ENCODE measurements at places on chromosomes 1 and 21.
A peak's percentile ranks its signal among the peaks of the same experiment; 100 is the strongest.

- DNase-seq: no peak
Observed at GRCh38 chr21:38494703-38495102, 3.6 kb downstream of the ERG start.

DNA sequence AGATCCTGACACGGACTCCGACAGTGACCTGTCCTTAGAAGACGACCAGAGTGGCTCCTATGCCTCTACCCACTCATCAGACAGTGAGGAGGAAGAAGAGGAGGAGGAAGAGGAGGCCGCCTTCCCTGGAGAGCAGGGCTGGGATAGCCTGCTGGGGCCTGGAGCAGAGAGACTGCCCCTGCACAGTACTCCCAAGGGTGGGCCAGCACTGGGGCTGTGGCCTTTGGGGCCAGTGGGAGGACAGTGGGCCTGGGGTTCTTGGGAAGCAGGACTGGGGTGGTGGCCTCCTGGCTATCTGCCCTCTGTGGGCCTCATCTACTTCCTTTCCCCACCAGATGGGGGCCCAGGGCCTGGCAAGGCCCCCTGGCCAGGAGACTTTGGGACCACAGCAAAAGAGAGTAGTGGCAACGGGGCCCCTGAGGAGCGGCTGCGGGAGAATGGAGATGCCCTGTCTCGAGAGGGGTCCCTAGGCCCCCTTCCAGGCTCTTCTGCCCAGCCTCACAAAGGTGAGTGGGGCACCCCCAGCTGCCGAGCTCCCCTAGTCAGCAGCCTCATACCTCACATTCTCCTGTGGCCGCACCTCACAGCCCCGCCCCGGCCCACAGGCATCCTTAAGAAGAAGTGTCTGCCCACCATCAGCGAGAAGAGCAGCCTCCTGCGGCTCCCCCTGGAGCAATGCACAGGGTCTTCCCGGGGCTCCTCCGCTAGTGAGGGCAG is 10.0 kb downstream of the PSRC1 start:
- DNase-seq: no peak

DNA sequence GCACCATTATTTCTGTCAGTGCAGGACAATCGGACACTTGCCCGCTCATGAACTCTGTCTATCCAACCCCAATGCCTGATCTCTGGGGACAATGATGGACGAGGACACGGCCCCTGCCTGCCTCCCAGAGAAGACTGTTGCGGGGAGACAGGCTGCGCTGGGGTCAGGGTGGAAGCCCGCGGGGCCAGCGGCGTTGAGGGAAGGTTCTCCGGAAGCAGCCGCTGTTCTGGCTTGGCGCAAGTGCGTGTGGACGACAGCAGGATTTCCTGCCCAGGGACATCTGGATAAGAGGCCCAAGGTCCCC is 18.8 kb downstream of the RHBG start:
- DNase-seq: no peak

DNA sequence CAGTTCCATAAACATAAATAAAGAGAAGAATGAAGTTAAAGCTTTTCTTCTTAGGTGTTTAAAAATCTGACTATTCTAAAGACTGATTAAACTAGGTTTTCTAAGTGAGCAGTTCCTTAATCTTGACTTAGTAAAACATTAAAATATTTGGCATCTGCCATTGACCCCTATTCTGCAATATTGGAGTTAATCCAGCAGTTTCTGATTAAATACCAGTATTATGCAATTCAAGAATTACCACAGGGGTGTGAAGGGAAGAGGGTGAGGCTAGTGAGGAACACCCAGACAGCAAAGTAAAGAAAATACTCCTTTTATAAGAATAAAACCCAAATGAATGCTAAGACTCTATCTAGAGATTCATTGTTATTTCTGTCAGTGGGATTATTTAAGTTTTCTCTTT is 40.9 kb downstream of the CLIC4 start:
- no peak for DNase-seq

- DNase-seq: no peak
Observed at GRCh38 chr1:202662081-202662480, 48.2 kb downstream of the SYT2 start.

DNA sequence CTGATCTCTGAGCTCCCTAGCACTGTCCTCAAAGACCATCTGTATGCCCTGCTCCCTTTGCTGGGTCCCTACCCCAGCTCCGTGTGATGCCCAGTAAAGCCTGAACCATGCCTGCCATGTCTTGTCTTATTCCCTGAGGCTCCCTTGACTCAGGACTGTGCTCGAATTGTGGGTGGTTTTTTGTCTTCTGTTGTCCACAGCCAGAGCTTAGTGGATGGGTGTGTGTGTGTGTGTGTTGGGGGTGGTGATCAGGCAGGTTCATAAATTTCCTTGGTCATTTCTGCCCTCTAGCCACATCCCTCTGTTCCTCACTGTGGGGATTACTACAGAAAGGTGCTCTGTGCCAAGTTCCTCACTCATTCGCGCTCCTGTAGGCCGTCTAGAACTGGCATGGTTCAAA is 5.7 kb downstream of the GSTM5 start:
- no peak for DNase-seq

DNA sequence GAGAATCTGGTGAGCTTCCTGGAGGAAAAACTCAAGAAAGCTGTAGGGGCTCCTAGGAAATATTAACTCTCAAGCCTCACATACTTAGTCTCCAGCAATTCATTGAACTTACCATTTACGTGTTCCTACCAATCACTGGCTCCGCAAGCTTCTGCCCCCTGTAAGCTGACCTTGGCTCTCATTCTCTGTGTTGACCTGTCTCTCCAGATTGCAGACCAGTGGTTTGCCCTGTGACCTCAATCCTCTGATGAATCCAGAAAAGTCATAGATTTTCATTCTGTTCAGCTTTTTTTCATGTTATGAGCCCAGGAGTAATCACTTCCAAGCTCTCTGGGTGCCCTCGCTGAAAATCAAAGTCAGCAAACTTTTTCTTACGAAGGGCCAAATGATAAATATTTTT is 241.9 kb downstream of the DSCAM start:
- no peak for DNase-seq

DNA sequence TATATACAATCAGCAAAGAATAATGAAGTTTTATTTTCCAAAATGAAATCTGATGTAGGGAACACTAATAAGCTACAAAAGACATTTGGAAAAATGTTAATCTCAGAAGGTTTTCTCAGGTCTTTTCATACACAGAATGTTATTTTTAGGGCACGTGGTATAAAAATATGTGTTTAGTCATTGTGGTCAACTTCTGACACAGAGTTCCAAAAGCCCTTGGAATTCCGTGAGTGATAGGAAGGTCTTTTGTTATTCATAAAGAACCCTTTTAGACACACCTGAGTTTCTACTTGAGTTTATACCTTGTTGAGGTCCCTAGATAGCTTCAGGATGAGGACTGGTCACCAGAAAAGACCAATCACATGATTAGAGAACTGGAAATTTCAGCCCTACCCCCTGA is 277.6 kb upstream of the NCAM2 start:
- DNase-seq: peak; percentile 42

GRCh38 chr1:220824031-220824989 is 37.6 kb downstream of the MTARC1 start:
- DNase-seq: no peak

GRCh38 chr1:195714248-195714647 is 894.0 kb downstream of the KCNT2 start:
- peak; percentile 18 for DNase-seq

- no peak for DNase-seq
Observed at GRCh38 chr1:150408800-150409199, 44.9 kb downstream of the RPRD2 start.

DNA sequence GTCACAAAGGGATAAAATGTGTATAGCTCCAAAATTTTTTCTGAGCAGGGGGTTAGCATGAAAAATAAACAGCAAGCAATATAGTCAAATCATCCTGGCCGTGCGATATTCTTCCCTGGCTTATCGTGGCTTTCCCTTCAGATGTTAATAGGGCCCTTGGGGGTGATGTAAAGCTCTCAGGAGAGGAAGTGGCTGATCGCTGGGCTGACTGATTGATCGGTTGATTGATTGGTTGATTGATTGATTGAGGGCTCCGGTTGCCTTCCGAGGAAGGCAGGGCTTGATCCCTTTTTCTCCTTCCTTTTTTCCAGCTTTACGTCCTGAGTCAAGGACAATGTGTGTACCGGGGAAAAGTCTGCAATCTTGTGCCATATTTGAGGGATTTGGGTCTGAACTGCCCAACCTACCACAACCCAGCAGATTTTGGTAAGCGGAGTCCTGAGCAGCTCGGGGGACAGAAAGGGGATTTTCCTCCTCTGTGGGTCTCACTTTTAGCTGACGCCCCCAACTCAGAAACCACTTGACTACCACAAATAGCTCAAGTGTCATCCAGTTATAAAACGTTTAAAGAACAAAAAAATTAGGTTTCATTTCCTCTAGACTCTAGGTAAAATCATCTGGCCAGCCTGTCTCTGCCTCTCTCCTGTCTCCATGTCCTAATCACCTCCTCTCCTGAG is 29.5 kb downstream of the TFF3 start:
- no peak for DNase-seq

DNA sequence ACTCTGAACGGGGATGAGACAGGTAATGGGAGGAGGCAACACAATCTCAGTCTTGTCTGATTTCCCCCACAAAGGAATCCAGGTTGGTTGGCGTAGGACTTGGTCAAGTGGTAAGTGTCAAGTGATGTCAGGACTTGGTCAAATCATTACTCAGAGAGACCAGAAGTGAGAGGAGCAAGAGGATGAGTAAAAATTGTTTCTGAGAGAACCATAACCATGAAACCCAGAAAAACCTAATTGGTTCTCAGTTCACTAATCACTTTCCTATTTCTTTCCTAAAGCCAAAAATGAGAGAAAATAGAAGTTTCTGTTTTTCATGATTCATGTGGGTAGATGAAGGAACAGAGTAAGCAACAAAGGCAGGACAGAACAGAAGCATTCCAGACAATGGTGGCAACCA is 5.0 kb downstream of the PHC2 start:
- DNase-seq: no peak

DNA sequence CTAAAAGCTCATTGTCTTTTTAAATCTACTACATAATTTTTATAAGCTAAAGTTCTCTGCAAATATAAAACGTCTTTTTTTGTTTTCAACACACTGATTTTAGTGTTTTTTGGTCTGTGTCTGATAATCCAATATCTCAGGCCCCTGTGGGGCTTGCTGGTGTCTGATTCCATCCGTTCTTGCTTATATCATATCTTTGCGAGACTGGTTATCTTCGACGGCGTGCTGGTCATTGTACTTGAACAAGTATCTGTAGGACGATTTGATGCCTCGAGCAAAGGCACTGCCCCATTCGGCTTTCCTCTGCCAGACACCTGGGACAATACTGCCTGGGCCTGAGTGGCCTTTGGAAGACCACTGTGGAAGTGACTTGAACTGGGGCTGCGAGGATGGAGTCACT is 18.4 kb upstream of the TTLL10 start:
- DNase-seq: no peak

- DNase-seq: no peak
Observed at GRCh38 chr1:160795951-160796383, at the start of gene LY9. TSS of gene LY9 (plus strand) at chr1:160796174. CDS start at chr1:160796188, 14 bp downstream.

DNA sequence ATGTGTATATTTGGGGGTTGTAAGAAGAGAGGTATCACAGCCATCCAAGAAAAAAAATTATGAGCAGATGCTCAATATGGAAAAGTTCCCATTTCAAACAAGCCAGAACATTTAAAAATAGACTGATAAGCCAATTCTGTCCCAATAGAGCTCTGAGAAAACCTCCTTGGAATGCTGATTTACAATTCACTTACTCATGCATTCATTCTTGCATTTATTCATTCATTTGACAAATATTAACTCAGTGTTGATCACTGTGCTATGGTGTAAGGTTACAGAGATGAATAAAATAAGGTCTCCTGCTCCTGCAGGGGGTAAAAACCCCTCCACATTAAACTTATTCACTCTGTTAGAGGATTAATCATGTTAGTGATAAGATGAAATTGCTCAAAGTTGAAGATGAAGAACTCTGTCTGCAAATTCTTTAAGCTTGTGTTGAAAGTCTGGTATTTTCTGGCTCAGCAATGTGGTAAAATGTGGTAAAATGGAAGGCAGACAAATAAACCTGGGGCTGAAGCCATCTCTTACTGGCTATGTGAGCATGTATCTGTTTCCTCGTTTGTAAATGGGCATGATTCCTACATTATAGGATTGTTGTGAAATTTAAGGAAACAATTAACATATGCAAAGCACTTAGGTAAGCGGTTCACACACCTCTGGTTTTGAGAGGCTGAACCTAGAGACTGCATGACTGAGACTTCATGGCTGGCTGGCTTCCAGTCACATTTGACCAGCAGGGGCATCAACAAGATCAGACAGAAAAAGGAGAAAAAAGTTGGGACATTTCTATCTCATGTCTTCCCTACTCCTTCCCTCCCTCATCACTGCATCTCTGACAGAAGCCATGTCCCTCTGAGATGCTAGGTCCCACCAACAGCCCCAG is 45.0 kb upstream of the DAB1 start:
- peak; percentile 40 for DNase-seq

- no peak for DNase-seq
Observed at GRCh38 chr1:246281639-246282038, 225.4 kb downstream of the SMYD3 start.

DNA sequence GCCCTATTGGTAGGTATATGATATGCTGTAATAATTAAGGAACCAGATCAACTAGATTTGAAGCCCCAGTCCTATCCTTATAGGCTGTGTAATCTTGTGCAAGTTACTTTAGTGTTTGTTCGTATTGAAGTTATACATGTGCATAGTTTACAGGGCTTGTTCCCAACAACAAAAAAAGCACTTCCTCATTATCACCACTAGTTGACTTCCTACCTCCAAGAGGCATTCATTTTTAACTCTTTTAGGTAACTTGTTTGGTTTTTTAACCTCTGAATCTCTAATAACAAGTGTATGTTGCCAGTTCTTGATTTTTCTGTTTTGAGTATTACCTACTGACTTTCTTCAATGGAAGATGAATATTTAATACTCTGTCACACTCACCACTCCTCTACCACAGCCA is 71.9 kb downstream of the ST3GAL3 start:
- no peak for DNase-seq

DNA sequence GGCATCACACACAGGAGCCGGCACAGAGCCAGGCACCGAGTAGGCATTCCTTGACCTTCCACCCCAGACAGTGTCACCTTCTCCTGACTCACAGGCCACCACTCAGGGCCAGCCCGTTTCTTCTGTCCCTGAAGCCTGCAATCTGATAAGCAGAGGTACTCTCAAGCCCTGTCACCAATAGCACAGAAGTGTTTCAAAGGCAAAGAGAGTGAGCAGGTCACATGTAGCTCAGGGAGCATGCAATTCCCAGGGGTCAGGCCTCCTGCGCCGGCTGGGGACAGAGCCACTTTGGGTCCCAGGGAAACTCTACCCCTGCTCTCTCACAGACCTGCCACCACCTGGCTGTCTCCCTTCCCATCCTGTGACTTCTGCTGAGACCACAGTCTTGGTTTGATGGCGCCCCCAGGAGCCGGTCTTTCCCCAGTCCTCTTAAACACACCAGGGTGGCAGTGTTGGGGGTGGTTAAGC is 13.2 kb downstream of the CAPN9 start:
- no peak for DNase-seq

GRCh38 chr1:151924691-151925587 is 15.6 kb upstream of the THEM4 start:
- DNase-seq: no peak

GRCh38 chr1:216123446-216124191 is 299.6 kb downstream of the USH2A start:
- DNase-seq: no peak

GRCh38 chr1:174535207-174535606 is 87.4 kb downstream of the GPR52 start:
- peak; percentile 11 for DNase-seq

Measured in non-pigmented ciliary epithelial cell (primary cell).